ENCODE measurements at places on chromosomes 2 and 18. TPM values are rescaled to one million over a fixed set of nuclear protein-coding genes. Genes with fewer than 3 reads are reported as not detected.
A peak's percentile ranks its signal among the peaks of the same experiment; 100 is the strongest.

GRCh38 chr2:134231965-134232340 is 21.9 kb upstream of the MGAT5 start:
- ATAC-seq, result no peak

DNA sequence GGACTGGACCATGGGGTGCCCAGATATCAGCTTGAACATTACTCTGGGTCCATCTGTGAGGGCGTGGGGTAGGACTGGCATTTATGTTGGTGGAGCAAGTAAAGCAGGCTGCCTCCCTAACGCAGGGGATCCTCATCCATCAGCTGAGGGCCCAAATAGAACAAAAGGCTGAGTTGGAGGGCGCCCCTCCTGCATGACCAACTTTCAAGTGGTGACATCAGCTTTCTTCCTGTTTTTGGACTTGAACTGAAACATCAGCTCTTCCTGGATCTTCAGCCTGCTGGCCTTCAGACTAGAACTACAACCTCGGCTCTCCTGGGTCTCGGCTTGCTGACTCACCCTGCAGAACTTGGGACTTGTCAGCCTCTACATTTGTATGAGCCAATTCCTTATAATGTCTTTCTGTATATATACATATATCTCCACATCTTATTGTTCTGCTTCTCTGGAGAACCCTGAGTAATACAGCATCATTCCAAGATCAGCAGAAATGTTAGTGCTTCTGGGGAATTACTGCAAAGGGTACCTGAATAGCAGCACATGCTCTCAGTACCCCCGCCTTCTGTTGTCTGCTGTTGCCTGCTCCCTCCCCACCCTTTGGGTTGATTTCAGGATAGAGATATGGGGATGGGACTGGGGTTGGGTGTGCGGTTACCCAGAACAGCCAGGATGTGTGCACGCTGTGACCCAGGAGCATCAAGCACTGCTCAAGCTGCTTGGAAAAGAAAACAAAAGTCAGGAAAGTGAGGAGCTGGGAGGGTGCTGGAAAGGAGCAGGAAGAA is 20.0 kb downstream of the TMEM127 start:
- peak; percentile 49 for ATAC-seq

GRCh38 chr18:75052475-75052874 is 156.5 kb downstream of the PTGR3 start:
- no peak for ATAC-seq

DNA sequence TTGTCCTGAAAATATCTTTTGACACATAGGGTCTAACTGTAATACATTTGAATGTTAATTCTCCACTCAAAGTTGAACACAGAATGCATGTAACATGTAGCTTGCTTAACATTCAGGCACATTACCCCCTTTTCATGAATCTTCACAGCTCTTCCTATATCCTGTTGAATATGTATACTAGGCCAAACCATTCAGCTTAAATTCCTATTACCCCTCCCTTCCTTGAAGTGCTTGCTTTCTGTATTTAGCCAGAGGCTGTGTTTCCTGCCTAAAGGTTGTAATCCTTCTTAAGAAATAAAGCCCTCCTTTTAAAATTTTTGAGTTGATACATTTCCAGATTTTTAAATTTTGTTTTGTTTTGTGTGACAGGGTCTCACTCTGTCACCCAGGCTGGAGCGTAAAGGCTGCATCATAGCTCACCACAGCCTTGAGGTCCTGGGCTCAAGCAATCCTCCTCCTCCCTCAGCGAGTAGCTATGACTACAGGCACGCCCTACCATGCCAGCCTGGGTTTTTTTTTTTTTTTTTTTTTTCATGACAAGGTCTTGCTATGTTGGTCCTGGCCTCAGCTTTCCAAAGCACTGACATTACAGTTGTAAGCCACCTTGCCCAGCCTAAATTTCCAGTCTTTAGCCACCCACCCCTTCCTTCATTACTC is 357.6 kb downstream of the DSC3 start:
- no peak for ATAC-seq

Gene NYAP2
- 0.32 TPM for total RNA-seq

DNA sequence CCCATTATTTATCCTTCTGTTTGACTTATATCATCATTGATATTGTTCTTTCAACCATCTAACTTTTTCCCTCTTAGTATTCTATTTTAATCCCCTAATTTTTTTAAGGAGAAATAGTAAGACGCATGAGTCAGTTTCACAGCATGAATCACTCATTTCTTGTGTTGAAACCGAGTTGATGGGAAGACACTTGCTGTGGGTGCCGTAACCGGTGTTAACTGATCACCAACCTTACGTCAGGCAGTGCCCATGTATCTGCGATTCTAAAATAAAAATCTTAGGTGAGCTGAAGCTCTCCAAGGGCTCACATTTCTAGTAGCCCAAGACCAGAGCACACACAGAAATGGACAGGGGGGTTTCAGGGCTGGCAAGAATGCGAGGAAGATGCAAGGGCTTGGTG is 348.1 kb downstream of the GALR1 start:
- no peak for ATAC-seq

DNA sequence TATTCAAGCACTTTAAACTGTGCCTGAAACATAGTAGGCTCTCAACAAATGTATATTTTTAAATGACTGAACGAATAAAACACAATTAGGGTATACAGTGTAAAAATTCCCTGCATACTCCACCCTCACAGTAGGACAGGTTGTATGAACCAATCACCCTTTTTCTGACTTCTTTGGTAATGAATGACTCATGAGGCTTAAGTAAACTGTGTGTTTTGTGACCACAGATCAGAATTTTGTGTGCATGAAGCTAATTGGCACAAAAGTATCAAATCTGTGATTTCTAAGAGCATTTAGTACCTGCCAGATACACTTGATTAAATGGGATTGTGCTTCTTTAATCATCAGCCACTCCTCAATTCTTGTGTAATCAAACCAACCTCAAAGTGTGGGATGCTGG is 109.9 kb upstream of the MAP4K3 start:
- ATAC-seq, result no peak

Gene NT5C1B
- total RNA-seq, result not detected

DNA sequence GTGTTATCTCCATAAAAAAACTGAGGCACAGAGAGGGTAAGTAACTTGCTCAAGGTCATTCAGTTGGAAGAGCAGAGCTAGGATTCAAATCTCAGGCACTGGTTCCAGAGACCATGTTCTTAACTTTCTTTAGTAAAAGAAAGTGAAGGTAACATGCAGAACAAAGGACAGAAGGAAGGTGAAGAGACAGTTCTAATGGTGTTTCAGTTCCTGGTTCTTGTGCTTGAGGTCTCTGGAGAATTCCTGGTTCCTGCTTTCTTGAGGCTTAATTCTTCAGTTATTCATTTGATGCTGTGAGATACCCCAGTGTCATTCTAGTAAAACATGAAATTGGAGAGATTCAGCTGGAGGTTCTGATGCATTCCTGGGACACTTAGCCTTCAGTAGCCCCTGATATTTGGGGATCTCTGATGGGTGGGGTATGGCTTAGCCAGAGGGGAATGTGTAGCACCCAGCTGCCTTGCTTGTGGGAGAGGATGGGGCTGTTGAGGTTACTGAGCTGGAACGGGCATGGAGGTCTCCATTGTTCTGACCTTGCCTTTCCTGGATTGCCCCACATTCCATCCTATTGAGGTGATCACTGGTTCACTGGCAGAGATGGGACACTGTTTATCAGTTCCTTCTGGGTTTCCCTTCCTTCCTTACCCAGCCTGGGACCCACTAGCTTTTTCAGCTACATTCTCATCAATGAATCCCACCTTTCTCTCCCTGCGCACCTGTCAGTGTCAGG is 46.8 kb downstream of the SEMA4F start:
- ATAC-seq, result no peak

Gene ALK
- 0.04 TPM for total RNA-seq

GRCh38 chr18:13725566-13726231 is 659 bp downstream of the FAM210A start:
- ATAC-seq, result no peak

Gene DNAJC5G
- not detected for total RNA-seq

Gene CRACDL
- total RNA-seq, result 6.6 TPM

All from esophagus mucosa (tissue), 1 donor.